ENCODE measurements at places on chromosomes 2 and 18.
A peak's percentile ranks its signal among the peaks of the same experiment; 100 is the strongest.

DNA sequence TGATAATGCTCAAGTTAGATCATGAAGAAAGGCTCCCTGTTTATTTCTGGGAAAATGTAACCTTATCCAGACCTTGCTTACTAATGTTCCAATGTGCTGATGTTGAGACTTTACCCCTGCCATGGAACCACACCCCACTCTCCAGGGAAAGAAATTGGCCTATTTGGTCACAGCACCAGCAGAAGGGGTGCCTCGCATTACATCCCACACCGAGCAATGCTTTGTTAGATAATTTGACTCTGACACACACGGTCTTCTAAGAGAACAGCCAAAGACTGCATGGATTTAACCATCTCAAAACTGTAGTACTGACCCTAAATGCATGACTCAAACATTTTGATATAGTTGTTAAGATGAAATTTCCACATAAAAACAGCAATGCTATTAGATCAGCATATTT is 152.1 kb upstream of the CCDC150 start:
- no peak for DNase-seq

GRCh38 chr18:62781262-62781661 is 65.9 kb downstream of the PHLPP1 start:
- no peak for DNase-seq

GRCh38 chr2:53051157-53051556 is 716.4 kb upstream of the CHAC2 start:
- DNase-seq = no peak

GRCh38 chr2:41894563-41895333 is 153.1 kb upstream of the PKDCC start:
- DNase-seq = no peak

- DNase-seq = no peak
Measured at GRCh38 chr2:108594132-108594981, 60.1 kb downstream of the LIMS1 start.

GRCh38 chr2:75456111-75456510 is 104.6 kb downstream of the EVA1A start:
- no peak for DNase-seq

- no peak for DNase-seq
Measured at GRCh38 chr2:132430895-132431294, 14.3 kb downstream of the GPR39 start.

- no peak for DNase-seq
Measured at GRCh38 chr18:73992242-73993022, 155.2 kb downstream of the FBXO15 start.

DNA sequence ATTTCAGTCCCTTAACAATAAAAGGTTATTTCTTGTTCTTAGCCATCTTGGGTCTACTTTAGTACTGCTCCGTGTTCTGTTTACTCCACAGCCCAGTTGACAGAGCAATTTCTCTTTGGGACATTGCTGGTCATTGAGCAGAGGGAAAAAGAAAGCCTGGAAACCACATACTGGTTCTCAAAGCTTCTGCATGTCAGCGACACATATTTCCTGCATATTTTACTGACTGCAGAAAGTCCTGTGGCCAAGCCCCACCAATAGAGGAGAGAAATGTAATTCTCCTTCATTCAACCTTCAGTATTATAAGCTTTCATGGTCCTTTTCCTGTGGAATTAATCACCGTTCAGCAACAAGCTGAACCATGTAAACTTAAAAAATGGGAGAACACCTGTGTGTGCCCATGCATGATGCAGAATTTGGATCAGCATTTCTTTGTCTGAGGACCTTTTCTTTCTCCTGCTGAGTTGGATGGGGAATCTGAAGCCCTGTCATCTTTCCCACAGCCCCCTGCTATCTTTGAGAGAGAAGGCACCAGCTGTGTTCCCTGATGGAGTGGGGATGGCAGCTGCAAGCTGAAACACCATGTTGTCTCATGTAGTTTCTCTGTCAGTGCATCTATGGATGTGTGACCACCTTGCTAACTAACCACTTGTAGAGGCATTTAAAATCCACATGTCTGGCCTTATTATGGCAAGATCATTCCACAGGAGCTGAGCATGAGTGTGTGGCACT is 431.6 kb downstream of the MEIS1 start:
- no peak for DNase-seq

DNA sequence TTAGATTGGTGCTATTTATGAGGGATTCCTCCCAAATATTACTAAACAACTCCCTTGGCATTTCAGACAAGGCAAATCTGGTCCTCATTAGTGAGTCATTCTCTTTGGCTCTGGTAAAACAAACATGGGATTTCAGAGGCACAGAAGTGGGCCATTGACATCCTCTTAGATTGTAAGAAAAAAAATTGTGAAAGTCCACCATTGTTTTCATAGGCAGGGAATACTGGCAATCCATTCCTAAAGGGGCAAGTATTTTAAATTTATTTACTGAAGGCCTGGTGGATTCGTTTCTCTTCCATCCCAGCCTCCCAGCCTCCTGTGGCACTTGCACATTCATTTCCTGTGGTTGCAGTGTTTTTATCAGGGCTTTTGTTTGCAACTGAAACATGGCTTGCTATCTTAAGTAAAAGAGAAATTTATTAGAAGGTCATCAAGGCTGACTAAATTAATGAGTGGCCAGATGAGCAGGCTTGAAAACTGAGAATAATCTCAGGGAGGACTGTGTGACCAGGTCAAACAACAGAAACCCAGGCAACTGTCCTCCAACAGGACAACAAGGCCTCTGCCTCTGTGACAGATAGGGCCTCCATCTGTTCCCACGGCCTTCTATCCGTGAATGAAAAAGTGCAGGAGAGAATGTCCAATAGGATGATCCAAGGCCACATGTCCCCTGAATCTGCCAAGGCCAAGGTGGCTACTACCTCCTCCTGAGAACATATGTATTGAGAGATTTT is 23.1 kb upstream of the TNFAIP6 start:
- peak; percentile 76 for DNase-seq

DNA sequence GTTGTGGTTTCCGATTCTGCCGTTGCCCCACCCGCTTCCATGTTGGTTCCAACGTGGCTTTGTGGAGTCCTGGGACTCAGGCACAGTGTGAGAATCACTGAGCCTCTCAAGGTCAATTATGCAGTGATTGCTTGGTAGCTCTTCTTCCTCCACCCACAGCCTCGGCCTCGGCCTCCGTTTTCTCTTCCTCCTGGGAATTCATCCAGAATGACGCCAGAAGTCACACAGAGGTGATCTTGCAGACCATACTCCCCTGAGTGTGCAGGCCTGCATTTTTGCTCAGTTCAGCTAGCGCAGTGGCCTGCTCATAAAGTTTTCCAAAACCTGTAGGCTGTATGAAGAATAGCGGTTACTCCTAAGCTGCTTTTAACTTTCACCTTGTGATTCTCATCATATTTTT is 273.3 kb downstream of the GBX2 start:
- DNase-seq = no peak

- DNase-seq = peak; percentile 22
Measured at GRCh38 chr18:7958081-7958896, 391.2 kb downstream of the PTPRM start.

- no peak for DNase-seq
Measured at GRCh38 chr2:223897669-223898330, 47.3 kb downstream of the WDFY1 start.
